Stimulated activated CD4-positive, alpha-beta T cell treated with anti-CD3 and anti-CD28 coated beads, TNF-alpha, amount 100 ng/mL, for 48 hours (primary cell): ENCODE measurements at places on chromosomes 2 and 18.
A peak's percentile ranks its signal among the peaks of the same experiment; 100 is the strongest.

DNA sequence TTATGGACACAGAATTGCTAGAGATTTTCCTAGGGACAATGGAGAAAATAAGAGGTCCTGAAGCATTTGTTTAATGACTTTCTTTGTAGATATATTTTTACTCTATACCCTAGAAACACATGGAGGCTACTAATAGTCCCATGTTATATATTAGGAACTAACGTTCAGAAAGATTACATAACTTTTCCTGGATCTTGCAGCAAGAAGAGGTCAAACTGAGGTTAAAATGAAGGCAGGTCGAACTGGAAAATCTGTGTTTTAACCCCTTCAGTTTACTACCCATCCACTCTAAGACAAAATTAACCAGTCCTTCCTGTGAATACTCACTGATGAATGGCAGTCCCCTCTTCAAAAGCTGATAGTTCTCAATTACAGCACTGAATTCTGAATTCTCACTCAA, 1415.8 kb upstream of the CELF4 start:
- DNase-seq: no peak

DNA sequence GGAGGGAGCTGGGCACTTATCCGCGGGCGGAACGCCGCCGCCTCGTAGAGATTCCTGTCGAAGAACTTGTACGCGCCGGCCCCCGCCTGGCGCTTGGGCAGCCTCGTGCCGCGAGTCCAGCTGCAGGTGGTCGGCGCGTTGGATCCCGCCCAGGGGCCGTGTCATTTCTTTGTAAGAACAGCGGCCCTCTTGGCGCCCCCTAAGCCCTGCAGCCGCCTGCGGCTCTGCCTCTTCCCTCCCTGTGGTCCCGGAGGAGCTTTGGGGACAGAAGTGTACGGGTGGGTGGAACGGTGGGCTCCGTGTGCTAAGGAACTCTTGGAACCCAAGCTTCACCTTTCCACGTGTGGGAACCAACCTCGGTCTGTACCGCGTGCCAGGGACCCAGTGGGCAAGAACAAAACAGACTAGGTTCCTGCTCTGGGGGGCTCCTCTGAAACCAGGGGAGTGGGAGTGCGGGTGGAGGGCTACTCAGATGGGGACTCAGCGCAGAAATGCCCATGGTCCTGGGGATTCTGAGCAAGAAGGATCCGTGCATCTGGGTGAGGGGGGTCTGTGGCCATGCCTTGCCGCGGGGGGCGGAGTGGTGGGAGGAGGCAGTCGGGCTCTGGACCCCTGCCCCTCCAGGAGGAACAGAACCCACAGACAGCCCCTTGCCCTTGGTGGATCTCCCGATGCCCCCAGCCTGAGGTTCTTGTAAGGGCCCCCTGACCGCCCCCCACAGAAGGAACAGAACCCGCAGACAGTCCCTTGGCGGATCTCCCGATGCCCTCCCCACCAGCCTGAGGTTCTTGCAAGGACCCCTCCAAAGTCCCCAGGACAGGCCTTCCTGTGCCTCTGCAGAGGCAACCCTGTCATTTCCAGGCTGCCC, 1.5 kb downstream of the GPC1 start:
- DNase-seq: no peak

DNA sequence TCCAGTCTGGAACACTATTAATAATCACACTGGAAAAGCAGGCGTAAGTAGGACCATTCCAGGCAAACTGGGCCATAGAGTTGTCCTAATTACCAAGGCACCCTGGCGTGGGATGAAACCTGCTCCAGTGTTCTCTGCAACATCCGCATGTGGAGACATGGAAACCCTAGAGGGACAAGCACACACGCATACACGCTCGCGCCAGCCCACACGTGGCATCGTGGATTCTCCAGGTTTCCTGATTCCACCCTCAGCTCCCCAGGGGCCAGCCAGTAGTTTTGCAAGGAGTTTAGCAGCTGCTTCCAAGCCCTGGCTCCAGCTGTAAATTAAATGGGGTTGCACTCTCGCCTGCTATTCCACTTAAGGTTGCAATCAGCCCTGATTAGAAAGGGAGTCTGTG, 127.7 kb downstream of the DYSF start:
- DNase-seq: no peak

DNA sequence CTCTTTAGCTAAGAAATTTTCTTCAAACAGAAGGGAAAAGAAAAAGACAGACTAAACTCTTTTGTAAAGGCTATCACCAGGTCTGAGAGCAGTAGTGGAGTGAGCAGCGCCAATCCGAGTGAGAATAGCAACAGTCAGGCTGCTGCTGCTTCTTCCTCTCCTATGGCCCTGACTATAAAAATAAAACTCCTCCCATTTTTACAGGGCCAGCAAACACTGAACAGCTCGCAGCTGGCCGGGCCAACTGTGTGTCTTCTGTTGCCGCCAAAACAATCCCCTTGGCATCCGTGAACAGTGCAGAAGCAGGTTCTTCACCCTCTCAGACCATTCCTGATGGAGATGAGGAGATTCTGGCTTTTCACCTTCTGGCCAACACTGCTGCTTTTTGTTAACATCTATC, 124.5 kb downstream of the CNTNAP5 start:
- no peak for DNase-seq

DNA sequence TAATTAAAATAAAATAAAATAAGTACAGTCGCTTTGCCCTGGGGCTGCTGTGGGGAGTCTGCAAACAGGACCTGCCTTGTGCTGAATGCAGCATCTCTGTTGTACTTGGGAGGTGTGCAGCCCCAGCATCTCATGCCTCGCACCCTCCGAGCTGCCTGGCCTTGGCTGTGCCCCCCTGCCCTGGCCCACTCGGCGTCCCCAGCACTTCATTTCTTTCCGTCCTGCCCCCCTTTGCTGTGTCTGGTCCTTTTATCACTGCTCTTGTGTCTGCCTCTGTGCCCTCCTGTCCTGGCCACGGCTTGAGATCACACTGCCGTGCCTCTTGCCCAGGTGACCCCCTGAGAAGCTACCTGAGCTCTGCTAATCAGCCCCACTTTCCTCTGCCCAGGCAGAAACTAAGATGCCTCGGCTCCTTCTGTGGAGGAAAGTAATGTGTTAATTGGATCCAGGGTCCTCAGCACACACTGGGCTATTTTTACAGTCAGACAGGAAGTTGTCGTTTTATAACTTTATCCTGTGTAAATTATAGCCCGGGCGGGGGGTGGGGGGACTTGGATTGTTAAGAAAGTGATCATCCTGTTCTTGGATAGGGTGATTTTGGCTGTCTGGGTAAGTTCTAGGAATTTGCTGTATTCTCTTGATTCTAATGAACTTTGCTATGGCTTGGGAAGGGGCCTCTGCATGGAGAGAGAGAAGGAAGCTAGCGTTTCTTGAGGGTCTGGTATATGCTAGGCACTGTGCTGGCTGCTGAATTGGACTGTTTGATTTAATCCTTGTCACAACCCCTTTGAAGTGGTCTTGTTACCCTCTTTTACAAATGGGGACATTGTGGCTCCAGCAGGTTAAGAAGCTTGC, 69.4 kb downstream of the AGAP1 start:
- DNase-seq: no peak

DNA sequence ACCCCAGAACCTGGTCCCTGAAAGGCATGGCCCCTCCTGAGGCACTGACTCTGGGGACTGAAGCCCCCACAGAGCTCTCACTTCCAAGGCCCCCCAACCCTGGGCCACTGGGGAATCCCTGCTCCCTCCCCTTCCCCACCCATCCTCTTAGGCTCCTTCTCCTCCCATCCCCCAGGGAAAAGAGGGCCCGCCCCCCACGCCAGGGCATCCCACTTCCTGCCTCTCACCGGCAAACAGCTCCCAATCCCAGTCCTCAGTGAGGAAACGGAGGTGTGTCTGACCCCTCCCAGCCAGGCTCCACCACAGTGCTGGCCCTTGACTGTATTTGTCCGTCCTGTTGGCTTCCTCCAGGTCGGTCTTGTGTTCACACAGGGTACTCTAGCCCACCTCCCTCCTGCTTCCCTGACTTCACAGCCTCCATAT, 35.0 kb upstream of the PTMA start:
- DNase-seq: no peak

GRCh38 chr2:64225491-64225890, 81.3 kb upstream of the PELI1 start:
- no peak for DNase-seq

DNA sequence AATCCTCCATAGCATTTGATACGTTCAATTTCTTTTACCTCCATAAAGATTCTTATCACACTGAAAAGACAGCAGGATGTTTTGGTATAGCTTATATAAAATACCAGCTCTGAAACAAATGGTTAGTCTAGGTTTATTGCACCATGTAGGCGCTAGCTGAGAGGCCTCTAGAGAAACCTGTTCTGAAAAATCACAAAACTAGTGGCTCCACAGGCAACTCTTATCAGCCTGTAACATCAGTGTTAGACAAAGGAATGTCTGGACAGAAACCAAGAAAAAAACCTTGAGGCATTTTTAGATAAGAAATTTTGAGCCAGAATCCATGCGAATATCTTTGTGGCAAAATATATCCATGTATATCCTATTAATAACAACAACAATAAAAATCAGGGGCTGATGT, 440.4 kb upstream of the MAP2 start:
- no peak for DNase-seq

- DNase-seq: no peak
Observed at GRCh38 chr2:160394153-160394552, 99.5 kb downstream of the RBMS1 start.

DNA sequence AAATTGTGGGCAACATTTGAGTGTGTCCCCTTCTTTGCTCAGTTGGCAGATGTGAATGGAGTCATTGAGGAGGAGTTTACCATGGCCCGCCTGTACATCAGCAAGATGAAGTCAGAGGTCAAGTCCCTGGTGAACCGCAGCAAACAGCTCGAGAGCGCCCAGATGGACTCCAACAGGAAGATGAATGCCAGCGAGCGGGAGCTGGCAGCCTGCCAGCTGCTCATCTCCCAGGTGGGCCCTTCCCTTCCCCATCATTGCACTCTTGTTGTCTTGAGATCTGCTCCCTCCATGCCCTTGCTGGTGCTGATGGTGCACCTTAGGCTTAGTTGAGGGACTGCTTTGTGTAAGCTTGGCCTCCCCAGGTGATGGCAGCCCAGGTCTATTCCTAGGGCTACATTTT, 47.5 kb upstream of the LYPD6B start:
- DNase-seq: no peak

DNA sequence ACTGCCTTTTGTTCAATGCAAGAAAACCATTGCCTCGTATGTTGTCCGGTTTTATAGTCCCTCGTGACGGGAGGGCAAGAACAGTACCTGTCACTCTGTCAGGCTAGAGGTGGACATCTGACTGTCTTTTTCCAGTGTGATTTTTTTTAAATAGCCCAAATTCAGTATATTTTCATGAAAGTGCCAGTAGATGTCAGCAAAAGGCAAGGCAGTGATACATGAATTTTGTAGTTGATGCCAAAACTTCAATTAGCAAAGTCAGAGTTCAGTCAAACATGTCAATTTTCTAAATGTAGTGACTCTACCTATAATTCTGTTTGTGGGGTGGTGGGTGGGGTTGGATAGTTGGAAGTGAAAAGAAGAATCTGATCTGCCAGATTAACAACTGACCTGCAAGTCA, 296.0 kb upstream of the MC4R start:
- DNase-seq: no peak

- no peak for DNase-seq
Observed at GRCh38 chr2:191206613-191207471, 38.4 kb upstream of the MYO1B start.

GRCh38 chr2:20291846-20292408, 58.7 kb downstream of the PUM2 start:
- DNase-seq: no peak

GRCh38 chr2:174568425-174568824, 29.2 kb downstream of the WIPF1 start:
- no peak for DNase-seq

GRCh38 chr2:27664154-27664574, 475 bp downstream of the SLC4A1AP start:
- no peak for DNase-seq

DNA sequence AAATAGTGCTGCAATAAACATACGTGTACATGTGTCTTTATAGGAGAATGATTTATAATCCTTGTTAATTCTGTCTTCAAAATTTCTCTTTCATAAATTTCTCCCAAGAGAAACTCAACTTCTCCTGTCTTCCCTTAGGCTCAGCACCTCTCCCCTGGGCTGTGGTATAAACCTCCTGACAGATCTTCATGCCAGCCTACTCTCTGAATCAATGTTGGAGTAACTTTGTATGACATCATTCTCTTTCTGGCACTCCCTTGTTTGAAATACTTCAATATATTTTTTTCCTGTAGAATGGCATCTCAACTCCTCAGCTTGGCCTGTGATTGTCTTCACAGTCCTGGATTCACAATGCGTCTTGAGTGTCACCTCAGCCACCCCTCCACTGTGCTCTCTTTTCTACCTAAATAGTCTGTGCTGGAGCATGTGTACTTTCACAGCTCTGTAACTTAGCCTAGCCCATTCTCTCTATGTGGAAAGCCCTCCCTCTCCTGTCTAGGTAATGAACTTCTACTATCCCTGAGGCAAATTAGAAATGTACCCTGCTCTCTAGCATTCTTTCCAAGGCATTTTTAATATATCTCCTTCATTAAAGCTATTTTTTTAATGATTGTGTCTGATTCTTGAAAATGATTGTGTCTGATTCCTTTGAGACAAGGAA, 649.9 kb upstream of the FANCL start:
- DNase-seq: no peak

DNA sequence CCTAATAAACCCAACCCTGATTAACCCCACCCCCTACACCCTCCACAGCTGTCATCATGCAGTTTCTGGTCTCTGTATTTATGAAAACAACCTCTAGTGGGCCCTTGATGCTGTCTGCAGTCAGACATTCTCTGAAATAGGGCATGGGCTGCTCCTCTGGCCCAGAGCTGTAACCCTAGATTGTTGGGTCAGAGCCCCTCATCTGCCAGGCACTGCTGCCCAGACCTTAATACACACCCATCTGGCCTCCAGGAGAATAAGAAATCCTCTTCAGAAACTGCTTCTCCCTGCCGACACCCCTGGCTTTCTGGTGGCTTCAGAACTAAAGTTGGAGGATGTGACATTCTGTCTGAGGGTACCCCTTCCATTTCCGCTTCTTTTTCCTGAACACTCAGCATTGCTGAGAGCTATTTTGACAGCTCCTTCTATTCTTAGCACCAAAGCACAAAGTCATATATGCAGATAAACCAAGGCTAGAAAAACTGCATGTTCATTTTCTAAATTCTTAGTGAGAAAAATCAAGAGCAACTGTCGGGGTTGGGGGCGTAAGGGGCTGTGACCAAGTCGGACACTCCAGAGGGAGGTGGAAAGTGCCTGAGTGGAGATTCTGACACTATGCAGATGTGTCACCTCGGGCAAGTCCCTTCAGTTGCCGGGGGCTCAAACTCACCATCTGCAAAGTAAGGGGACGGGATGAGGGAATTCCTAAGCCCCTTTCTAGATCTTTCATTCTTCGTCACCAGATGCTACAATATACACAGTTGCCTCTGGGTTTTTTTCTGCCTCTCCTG, 28.7 kb downstream of the SRSF7 start:
- peak; percentile 44 for DNase-seq

- DNase-seq: no peak
Observed at GRCh38 chr2:238459081-238459629, 32.4 kb downstream of the ASB1 start.
